ENCODE measurements at places on chromosomes 2 and 18.

DNA sequence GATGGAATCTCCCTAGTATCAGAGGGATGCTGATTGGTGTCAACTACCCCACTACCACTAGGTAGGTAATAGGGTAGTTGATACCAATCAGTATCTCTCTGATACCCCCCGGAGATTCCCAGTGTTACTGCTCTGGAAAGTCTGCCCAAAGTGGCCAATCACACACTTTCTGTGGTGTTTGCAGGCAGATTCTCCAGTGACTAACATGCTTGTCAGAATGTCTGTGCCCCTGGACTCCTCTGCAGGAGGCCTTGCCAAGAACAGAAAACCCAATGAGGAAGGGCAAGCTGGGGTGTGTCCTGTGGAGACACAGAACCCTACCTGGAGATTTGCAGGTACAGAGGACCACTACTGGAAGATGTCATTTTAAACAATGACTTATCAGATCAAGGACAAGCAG is 135.1 kb downstream of the RIT2 start:
- no peak for DNase-seq

GRCh38 chr2:9654452-9655100 is 23.8 kb upstream of the YWHAQ start:
- no peak for DNase-seq

DNA sequence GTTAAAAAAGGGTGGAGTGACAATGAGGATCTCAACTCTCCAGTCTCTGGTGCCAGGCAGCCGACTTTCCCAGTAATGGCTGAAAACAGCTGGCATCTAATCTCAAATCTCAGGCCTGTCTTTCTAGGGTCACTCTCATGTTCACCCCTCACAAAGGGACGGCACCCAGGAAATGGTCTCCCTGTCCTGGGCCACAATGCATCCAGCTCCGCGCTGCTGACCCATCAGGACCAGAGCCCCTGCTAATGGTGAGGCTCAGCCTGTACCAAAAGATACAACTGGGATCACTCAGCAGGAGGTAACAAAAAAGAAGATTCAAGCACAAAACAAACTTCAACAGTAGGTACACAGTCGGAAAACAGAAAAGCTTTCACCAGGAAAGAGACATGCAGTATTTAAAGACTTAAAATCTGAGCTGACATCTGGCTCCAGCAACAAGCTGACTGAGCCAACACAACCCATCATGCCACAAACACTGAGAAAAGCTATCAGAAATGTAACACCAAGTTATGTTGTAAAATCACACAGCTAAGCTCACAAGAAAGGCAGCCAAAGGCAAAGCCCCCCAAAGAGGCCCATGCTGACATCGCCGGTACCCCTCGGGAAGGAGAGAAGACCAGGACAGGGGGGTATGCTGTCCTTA is 13.6 kb upstream of the KIDINS220 start:
- DNase-seq: no peak

DNA sequence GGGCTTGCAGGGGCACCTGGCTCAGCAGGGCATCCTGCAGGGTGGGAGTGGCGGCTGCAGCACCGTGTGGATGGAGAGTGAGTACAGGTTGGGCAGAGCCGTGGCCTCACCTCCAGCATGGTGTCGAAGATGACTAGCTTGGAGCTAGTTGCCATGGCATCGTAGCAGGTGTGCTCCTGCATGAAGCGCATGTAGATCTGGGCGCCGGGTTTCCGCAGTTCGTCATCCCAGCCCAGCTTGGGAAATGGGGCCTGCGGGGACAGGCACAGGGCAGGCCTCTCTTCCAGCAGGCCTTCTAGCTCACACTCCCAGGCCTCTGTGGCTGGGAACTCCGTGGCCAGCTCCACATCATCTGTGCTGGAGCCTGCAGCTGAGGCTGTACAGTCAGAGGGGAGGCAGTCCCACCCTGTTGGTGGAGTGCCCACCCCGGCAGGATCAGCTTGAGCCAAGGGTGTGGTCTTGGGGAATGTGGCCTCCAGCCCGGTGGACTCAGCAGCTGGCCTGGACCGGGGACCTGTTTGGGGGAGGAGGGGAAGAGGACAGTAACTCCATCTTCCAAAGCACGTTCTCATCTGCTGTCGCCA is 1.6 kb downstream of the PRKAG3 start:
- no peak for DNase-seq

- no peak for DNase-seq
Measured at GRCh38 chr2:80786584-80786983, 482.0 kb upstream of the LRRTM1 start.

DNA sequence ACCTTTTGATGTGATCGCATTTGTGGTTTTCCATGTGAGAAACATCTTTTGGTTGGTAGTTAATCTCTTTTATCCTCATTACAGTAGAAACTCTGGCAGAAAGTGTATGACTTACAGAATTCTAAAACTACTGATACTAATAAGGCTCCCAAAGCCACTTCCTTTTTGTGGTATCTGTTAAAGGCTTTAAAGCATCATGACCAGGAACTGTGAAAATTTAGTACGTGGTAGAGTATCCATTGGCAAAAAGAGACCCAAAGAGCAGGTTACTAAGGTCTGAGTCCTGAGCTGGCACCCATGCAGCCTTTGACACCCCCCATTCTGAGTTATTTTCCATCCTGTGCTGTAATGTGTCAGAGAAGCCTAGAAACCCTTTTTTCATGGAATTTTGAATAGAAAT is 94.5 kb downstream of the DPP4 start:
- DNase-seq: no peak
